HCT116 (cell line): ENCODE measurements at places on chromosomes 6 and 20. TPM values are rescaled to one million over a fixed set of nuclear protein-coding genes. Genes with fewer than 3 reads are reported as not detected.

- DNase-seq, result no peak
Measured at GRCh38 chr6:145733207-145733606, 2.1 kb downstream of the EPM2A start.

DNA sequence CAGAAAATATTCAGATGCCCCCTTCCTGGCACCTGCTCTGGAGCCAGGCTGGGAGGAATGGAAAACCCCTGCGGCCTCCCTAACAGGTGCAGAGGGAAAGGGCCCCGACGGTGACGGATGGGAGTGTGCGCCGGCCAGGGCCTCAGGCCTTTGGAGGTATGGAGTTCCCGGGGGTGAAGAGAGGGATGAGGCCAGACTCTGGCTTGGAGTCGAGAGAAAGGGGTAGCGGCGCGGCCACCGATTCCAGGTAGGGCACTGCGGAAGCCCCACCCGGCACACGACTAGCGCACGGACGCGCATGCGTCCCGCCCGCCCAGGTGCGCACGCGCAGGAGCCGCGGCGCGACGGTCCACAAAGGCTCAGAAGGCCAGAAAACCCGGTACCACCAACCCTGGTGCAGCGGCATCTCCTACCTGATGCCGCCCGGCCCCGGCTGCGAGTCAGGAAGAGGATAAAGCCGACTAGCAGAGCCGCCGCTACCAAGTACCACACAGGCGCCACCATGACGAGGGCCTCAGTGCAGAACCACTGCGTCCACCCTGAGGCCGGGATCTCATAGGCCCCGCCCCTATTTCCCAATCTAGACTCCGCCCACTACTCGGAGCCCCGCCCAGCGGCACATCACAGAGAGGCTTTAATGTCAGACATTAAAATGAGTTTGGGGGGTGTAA, at the start of gene DDRGK1:
DDRGK1 (minus strand) TSS at position 559 of the 671 bp plus-strand sequence; CDS start at position 504, 55 bp downstream.
- DNase-seq, result peak; percentile 54

DNA sequence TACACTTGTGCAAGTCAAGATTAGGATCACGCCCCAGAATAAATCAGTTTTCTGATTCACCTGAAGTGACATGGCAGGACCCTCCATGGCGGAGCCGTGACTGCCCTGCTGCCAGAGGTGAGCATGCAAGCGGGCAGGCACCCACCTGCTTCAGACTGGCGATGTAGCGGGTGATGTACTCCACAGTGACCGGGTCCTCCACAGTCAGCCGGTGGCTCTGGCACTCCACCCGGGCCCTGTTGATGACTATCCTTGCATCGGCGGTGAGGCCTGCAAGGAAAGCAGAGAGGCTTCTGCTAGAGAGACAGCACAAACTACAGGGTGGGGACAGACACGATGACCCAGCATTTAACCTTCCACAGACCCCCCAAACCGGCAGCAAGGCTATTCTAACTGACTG, 3.6 kb downstream of the PSMA7 start:
- DNase-seq, result no peak

DNA sequence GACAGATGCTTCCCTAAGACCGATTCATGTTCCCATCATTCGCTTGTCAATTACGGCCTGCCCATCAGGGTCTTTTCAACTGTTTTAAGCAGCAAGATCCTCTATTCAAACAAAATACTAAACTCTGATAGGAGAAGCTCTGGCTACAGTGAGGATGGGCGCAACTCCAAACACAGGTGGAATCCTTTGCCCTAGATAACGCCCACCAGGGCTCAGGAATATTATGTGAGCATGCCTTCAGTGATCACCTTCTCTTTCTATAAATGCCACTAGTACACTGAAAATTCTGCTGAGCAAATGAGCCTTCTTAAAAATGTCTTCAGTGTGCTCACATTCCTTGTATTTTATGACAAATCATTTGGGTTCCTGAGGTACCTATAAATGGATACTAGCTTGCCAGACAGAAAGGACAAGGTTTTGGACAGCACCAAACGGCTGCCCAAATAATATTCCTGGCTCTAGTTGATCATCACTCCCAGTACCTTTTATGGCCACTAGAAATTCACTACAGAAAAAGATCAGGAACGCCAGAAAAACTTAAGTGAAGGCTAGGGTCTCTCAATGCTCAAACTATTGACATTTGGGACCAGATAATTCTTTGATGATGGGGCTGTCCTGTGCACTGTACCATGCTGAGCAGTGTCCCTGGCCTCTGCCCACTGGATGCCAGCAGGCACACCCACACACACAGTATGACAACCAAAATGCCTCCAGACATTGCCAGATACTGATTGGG, 13.1 kb downstream of the ZNF217 start:
- DNase-seq, result no peak

Gene SNX21
- total RNA-seq, result 11.9 TPM
